ENCODE measurements at places on chromosomes 2 and 18.

- no peak for DNase-seq
These were observed 155.3 kb downstream of the DIS3L2 start for GRCh38 chr2:232116852-232117251.

- no peak for DNase-seq
These were observed 356.4 kb downstream of the ADCYAP1 start for GRCh38 chr18:1261054-1261453.

- DNase-seq, result no peak
These were observed 55.5 kb downstream of the SEPTIN10 start for GRCh38 chr2:109558076-109558882.

- no peak for DNase-seq
These were observed 148.0 kb downstream of the LDLRAD4 start for GRCh38 chr18:13366541-13366940.

GRCh38 chr2:44430342-44430741 lies 68.6 kb downstream of the CAMKMT start:
- DNase-seq, result no peak

- no peak for DNase-seq
These were observed 411.0 kb upstream of the GYPC start for GRCh38 chr2:126244937-126245336.

DNA sequence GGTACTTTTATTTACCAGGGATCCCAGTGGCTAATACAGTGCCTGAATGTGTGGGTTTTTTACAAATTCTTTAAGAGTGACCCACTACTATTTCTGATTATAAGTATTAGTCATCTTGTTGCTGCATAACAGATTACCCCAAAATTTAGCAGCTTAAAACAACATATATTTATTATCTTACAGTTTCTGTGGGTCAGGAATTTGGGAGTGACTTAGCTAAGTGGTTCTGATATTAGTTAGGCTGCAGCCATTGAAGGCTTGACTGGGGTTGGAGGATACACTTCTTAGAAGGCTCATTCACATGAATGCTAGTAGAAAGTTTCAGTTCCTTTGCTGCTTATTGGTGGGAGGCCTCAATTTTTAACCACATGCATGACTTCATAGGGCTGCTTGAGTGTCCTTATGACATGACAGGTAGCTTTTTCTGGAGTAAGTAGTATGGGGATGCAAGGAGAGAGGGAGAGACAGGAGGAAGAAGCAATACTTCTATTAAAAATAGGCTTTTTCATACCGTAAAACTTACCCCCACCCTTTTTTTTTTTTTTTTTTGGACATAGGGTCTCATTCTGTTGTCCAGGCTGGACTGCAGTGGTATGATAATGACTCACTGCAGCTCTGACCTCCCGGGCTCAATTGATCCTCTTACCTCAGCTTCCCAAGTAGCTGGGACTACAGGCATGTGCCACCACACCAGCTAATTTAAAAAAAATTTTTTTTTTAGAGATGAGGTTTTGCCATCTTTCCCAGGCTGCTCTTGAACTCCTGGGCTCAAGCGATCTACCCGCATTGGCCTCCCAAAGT lies 13.3 kb upstream of the POLE4 start:
- no peak for DNase-seq

- no peak for DNase-seq
These were observed 173.0 kb downstream of the HDAC4 start for GRCh38 chr2:239227661-239228371.

- no peak for DNase-seq
These were observed 141.9 kb upstream of the ID2 start for GRCh38 chr2:8539743-8540551.

DNA sequence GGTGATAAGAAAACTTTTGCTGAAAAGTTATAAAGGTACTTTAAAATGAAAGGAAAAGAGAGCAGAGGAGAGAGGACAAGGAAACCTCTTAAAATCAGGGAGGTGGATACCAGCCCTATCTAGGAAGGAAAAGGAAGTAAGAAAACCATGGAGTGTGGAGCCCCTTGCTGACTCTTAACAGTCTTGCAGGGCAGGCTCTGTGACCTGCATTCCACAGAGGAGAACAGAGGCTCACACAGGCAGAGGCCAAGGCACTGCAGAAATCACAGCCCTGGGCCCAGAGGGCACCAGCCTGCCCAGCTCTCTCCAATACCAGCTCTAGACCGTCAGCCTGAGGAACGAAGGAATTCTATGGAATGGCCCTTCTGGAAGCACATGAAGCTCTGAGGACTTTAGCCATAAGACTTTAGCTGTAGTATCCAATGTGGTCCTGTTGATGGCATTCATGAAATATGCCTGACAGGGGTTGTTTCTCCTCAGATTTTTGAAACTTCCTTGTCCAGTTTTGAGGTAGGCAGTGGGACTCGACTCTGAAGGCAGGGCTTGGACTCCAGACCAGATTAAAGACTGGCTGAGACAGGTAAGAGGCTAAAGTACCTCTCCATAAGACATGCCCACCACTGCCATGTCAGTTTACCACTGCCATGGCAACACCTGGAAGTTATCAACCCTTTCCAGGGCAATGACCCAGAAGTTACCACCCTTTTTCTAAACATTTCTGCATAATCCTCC lies 216.3 kb downstream of the ANAPC1 start:
- DNase-seq, result no peak

- no peak for DNase-seq
These were observed 546 bp downstream of the CHPF start for GRCh38 chr2:219542931-219543595.

DNA sequence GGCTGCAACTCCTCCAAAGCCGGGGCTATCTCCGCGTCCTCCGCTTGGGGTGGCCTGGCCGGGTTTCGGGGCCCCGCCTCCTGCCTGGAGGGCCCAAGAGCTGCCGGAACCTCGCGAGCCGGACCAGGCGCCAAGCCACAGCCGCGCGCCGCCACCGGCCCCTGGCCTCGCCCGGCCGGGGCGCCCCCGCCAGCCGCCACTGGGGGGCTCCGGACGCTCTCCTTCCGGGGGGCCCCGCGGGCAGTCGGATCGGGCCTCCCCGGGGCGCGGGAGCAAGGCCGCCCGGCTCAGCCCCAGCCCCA lies 17.4 kb upstream of the HAAO start:
- no peak for DNase-seq

DNA sequence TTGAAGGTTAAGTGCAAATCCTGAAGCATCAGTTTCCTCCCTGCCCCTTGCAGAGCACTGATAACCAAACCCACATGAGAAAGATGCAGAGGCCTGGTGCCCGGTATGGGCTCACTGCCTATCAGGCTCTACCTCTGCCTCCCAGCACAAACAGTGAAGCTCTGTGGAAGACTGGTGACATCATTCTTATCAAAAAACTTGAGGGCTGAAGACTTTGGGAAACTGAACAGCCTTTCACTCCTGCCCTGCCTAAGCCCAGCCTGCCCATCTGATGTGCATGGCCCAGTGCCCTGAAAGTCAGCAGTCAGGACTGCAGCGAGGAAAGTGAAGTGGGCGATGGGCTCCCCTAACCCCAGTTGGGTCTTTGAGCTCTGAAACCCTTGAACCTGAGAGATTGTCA lies 174.8 kb upstream of the ARL4C start:
- no peak for DNase-seq

DNA sequence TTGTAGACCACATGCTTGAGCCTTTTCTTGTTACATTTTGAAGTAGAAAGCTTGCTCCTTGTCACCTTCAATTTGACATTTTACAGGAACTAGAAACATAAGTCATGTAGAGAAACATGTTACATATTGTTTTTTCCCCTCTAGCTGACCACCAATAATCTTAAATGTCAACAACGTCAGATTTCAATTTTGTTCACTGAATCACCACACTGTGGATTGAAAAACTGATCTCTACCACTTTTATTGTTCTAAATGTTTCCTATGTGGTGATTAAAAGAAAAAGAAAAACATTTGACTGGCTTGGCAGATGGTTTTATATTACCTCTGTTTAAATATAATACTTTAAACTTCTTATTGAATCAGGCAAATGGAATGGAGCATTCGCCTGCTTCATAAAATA lies 87.7 kb downstream of the DSEL start:
- no peak for DNase-seq

- DNase-seq, result no peak
These were observed 40.8 kb upstream of the SPAG16 start for GRCh38 chr2:213243189-213244044.

DNA sequence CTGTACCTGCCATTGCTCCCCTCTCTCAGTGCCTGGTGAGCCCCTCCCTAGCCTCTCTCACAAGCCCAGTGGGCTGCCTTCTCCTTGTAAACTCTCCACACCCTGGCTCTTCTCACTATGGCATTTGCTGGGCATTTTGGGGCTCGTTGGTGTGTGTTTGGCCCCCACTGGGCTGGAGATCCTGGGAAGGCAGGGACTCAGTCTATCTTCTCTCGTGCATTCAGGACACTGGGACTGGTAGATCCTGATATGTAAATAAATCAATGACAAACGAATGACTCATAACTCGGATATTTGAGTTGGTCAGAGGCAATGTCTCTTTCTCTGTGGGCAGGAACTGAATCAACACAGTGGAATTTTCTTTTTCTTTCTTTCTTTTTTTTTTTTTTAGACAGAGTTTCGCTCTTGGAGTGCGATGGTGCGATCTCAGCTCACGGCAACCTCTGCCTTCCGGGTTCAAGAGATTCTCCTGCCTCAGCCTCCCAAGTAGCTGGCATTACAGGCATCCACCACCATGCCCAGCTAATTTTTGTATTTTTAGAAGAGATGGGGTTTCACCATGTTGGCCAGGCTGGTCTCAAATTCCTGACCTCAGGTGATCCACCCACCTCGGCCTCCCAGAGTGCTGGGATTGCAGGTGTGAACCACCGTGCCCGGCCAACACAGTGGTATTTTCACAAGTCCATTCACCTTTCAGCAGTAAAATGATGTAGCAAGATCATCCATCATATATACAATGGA lies 144.6 kb upstream of the SPRED2 start:
- no peak for DNase-seq

DNA sequence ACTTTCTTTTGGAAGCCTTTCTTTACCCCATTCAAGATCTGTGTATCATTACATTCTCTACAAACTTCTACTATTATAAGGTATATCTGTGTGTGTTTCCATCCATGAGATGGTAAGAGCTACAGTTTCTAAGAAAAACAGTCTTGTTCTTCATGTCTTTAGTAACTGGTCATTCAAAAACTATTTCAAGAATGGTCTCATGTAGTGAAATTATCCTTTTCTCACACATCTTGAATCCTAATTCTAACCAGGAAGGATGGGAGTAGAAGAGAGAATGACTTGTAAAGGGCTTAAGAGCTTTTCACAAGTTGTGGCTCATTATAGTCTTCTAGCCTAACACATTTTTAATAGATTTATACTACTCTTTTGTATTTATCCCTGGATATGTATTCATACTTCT lies 47.3 kb downstream of the ROCK1 start:
- DNase-seq, result no peak

- DNase-seq, result no peak
These were observed 72.5 kb downstream of the GNAL start for GRCh38 chr18:11761553-11761952.

- DNase-seq, result no peak
These were observed 1633.7 kb upstream of the CELF4 start for GRCh38 chr18:39199231-39199855.

GRCh38 chr18:13265008-13265910 lies 46.7 kb downstream of the LDLRAD4 start:
- no peak for DNase-seq

GRCh38 chr2:42045848-42046748 lies 1.7 kb upstream of the PKDCC start:
- no peak for DNase-seq

DNA sequence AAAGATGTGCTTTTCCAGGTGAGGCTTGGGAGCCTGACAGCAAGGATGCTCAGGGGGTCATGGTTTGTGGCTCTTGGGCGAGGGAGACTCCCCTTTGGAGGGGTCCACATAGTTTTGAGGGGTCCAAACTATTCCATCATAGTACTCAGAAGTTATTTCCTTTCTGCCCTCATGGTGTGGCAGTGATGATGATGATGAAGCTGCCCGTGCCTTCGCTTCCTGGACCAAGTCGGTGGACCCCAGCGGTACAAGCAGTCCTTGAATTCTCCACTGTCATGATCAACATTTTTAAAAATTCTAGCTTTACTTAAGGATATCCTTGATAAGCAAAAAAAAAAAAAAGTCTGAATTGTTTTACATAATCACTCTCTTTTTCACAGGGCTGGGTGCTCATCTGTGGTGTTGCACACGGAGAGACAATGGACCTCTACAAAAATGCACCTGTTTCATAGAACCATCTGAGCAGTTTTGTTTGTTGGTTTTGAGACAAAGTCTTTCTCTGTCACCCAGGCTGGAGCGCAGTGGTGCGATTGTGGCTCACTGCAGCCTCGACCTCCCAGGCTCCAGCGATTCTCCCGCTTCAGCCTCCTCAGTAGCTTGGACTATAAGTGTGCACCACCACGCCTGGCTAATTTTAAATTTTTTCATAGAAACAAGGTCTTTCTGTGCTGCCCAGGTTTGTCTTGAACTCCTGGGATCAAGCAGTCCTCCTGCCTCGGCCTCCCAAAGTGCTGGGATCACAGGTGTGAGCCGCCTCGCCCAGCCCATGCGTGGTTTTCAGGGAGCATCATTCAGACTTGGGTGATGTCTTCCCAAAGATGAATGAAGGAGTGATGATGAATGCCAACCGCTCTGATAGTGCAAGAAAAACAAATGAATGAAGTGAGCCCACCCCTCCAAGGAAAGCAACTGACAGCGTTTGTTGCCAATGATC lies 271.4 kb upstream of the HDAC4 start:
- DNase-seq, result no peak

DNA sequence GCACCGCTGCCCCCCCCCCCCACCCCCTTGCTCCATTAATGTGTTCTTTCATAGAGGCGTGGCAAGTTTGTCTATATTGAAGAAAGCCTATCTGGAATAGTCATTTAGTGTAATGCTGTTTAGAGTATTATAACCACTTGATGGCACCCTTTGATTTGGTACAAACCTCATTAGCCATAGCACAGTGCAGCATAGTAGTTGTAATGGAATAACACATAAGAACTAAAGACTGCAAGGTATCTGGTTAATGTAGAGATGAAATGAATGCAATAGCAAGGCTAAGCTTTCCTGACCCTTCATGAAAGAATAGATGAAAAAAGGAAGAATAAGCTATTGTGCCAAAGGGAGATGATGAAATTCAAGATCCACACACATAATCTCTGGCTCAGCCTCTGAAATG lies 81.9 kb downstream of the EHBP1 start:
- DNase-seq, result no peak

GRCh38 chr2:60350791-60351190 lies 202.7 kb downstream of the BCL11A start:
- DNase-seq, result no peak

DNA sequence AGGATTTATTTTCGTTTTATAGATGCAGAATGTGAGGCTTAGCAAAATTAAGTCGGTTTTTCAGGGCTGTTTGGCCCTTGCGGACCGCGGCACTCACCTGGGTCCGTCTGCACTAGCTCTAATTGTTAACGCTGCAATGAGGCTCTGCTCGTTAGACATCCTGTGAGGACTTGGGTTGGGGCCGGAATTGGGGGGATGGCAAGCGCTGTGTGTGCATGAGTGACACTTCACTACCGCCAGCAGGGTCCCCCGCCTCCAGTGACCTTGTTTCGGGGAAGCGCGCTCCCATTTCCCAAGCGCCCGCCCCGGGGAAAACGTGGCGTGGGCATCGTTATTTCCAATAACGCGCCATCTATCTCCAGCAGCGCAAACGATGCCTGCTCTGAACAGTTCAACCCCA lies 54.2 kb downstream of the KCNG2 start:
- no peak for DNase-seq
